Activated naive CD8-positive, alpha-beta T cell treated with anti-CD3 and anti-CD28 coated beads for 36 hours (primary cell): ENCODE measurements at places on chromosomes 7 and 10.

DNA sequence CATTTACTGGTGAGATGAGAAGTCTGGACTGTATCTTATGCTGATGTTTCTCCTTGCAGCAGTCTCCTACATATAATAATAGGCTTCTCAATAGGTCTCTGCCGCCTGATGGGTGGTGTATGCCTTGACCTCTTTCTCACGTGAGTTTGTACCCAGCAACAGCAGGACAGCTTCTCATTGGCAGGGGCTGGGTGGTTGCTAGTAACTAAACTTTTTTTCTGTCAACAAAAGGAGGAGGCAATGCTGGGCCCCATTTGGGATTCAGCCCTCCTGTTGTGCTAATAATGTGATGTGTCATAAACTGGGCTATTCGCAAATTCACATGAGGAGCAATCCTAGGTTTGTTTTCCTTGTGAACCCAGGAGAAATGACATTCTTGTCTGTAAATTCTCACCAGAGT, 533.6 kb downstream of the GATA3 start:
- no peaks in the 10 kb centered on the region for H3K36me3 ChIP-seq
- no peaks in the 10 kb centered on the region for H3K4me1 ChIP-seq
- peaks cover 46% of the 10 kb centered on the region for H3K27me3 ChIP-seq
- no peak overlapping the region for H3K4me3 ChIP-seq

GRCh38 chr10:89327803-89328441, at the start of gene IFIT3:
IFIT3 (plus strand) TSS chr10:89327997; CDS start chr10:89328074, 77 bp downstream.
- H3K27ac ChIP-seq: peak within 1 kb of the TSS; percentile 76
- peaks cover 34% of the 10 kb centered on the region for H3K4me1 ChIP-seq
- peaks cover 44% of the 10 kb centered on the region for H3K27me3 ChIP-seq
- peaks cover 4% of the 10 kb centered on the region for H3K36me3 ChIP-seq
- no peak for DNase-seq
- peak within 1 kb of the TSS; percentile 82 for H3K4me3 ChIP-seq

GRCh38 chr10:36254199-36254598, 612.1 kb upstream of the FZD8 start:
- H3K36me3 ChIP-seq: no peaks in the 10 kb centered on the region
- no peak for DNase-seq
- no peaks in the 10 kb centered on the region for H3K4me1 ChIP-seq
- no peak overlapping the region for H3K27ac ChIP-seq
- no peaks in the 10 kb centered on the region for H3K27me3 ChIP-seq

DNA sequence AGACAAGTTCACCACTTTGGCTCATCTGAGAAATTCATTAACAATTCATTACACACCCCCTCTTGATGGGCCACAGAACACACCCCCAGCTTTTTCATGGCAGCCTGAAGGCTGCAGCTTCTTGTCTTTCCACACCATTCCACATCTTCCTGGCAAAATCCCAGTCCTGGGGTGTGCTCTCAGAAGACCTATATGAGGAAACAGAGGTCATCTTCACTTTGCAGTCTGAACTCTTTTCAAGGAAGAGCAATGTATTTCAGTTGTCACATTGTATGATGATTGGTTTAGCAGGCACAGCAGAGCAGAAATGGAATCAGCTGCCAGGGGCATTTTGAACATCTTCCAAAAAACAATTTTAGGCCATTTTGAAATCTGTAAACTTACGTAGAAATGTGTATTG, 7.8 kb upstream of the LRRC27 start:
- H3K4me1 ChIP-seq: peaks cover 32% of the 10 kb centered on the region
- H3K36me3 ChIP-seq: peaks cover 43% of the 10 kb centered on the region
- DNase-seq: no peak
- H3K27ac ChIP-seq: no peak overlapping the region

GRCh38 chr10:47178537-47179290, 121.3 kb upstream of the GDF10 start:
- DNase-seq: no peak
- H3K4me3 ChIP-seq: no peak overlapping the region
- H3K27ac ChIP-seq: no peak overlapping the region

DNA sequence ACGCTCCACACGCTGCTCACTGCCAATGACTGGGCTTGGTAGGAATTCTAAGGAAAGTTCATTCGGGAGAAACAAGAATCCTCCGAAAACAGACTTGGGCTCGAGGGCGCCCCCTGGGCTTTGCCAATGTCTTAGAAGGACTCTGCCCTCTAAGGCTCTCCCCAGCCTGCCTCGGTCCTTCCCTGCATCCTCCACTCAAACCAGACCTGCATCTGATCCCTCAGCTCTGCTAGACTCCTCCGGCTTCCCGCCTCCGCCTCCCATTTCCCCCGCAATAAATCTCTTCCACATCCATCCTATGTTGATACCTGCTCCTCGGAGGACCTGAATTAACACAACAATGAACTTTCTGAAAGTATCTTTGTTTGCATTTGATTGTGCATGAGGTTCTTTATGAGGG, 177.6 kb downstream of the PLPP4 start:
- DNase-seq: no peak
- no peaks in the 10 kb centered on the region for H3K36me3 ChIP-seq
- no peak overlapping the region for H3K27ac ChIP-seq
- no peaks in the 10 kb centered on the region for H3K27me3 ChIP-seq
- H3K4me1 ChIP-seq: no peaks in the 10 kb centered on the region

DNA sequence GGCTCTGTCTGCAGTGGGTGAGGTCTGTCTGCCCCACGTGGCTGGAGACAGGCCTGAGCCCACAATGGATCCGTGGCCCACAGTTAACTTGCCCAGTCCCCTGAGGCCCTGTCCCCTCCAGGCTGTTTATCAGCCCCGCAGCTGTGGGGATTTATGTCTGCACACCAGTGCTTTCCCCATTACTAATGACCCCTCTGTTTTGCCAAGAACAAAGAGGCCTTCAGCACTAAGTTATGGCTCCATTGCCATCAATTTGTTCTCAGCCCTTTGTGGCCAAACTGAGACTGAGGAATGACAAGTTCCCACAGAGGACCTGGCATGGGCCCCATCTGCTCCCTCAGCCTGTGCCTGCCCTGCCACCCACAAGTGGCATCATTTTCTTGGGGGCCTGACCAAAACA, 138.2 kb downstream of the C10orf105 start:
- H3K4me1 ChIP-seq: no peaks in the 10 kb centered on the region
- H3K27ac ChIP-seq: no peak overlapping the region
- no peaks in the 10 kb centered on the region for H3K27me3 ChIP-seq
- no peak for DNase-seq
- H3K36me3 ChIP-seq: no peaks in the 10 kb centered on the region
- no peak overlapping the region for H3K4me3 ChIP-seq

DNA sequence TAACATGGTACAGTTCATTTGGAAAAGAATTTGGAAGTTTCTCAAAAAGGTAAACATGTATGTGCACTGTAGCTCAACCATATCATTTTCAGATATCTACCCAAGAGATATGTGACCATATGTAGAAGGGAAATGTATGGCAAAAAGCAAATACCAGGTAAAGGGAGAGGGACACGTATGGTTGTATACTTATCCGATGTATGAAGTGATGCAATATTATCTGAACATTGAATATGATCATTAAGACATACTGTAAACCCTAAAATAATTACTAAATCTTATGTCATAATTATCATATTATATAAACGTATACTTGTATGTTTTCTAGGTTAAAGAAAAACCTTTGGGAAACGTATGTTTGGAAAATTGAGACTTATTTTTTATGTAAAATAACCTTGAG, 367.5 kb upstream of the KCND2 start:
- no peaks in the 10 kb centered on the region for H3K4me1 ChIP-seq
- H3K36me3 ChIP-seq: no peaks in the 10 kb centered on the region
- DNase-seq: no peak
- H3K27me3 ChIP-seq: no peaks in the 10 kb centered on the region

DNA sequence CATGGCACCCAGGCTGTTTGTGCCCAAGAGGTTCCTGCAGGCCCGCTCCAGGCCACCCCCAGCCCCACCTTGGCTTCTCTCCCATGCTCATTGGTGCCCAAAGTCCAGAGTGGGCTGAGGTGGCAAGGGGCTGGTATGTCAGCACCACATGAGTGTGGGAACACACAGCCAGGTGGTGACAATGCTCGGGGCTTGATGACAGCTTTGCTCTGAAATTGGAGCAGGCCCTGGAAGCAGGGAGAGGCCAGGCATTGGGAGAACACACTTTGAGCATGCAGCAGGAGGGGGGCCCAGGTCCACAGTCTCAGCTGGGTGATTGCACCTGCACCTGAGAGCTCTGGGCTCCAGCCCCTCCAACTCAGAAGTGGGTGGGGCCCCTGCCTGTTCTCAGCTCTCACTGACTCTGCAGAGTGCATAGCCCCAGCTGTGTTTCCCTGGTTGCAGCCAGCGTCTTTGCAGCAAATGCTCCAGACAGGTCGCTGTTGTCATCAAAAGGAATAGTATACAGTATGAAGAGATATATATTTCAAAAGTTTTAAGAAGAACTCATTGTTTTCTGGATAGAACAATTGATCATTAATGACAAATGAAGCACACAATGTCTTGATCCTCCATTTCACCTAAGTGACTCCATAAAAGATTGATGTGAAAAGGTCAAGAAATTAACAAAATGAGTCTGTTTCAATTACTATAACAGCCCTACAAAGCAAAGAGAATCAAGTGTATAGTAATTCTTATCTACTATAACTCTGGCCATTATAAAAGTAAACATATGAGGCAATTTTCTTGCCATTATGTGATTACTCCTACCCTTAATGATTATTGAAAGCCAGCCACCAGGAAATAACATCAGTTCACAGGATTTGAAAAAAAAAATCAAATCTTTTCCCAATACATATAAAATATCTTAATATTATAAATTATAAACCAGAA, 848.1 kb downstream of the PCDH15 start:
- H3K4me1 ChIP-seq: no peaks in the 10 kb centered on the region
- no peak overlapping the region for H3K27ac ChIP-seq
- DNase-seq: no peak
- H3K4me3 ChIP-seq: no peak overlapping the region
- no peaks in the 10 kb centered on the region for H3K36me3 ChIP-seq

DNA sequence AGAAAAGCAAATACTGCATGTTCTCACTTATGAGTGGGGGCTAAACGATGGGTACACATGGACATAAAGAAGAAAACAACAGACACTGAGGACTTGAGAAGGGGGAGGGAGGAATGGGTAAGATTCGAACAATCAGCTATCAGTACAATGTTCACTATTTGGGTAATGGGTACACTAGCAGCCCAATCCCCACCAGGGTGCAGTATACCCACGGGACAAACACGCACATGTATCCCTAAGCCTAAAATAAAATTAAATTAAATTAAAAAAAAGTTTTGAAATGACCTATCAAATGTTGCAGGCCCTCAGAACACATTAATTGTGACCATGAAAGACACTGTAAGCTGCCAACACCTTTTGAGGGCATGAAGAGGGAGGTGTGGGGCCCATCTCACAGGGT, 316.0 kb downstream of the WDR37 start:
- H3K36me3 ChIP-seq: no peaks in the 10 kb centered on the region
- peaks cover 45% of the 10 kb centered on the region for H3K27me3 ChIP-seq
- no peak overlapping the region for H3K4me3 ChIP-seq
- DNase-seq: no peak
- H3K4me1 ChIP-seq: no peaks in the 10 kb centered on the region
- no peak overlapping the region for H3K27ac ChIP-seq

- no peaks in the 10 kb centered on the region for H3K27me3 ChIP-seq
- H3K36me3 ChIP-seq: peaks cover 7% of the 10 kb centered on the region
- peaks cover 70% of the 10 kb centered on the region for H3K4me1 ChIP-seq
- peak overlapping the region; percentile 3 for H3K27ac ChIP-seq
Observed at GRCh38 chr10:14653271-14654161, 121.2 kb downstream of the FAM107B start.

DNA sequence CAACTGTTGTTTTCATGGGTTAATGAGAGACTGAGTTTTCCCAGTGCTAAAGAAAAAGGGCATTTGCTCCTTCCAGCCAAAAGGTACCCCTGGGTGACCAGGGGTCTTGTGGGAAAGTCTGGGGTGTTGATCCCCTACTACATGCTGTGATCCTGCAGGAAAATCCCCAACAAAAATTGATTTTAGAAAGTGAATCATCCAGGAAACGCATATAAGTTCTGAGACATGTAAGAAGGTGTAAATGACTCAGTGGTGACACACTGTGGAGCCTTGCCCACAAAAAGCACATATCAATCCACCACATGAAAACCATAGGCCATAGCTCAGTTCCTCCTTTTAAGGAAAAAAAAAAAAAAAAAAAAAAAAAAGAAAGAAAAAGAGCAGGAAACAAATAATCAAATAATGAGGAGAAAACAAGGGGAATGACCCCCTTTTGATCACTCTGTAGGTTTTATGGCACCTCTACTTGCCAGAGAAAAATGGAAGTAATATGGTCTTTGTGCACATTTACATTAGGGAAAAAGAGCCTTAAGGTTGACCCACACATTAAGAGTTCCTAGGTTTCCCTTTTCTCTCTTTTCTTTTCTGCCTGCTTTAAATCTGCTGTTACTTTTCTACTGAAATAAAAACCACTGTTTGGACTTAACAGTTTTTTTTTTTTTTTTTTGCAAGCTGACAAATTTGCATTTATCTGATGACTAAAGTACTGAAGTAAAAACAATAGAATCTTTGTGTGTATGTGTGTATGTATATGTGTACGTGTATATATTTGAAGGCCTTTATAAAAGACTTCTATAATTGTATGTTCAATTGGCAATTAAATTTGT, 386.0 kb downstream of the KIF20B start:
- H3K27ac ChIP-seq: no peak overlapping the region
- peaks cover 11% of the 10 kb centered on the region for H3K4me1 ChIP-seq
- H3K36me3 ChIP-seq: no peaks in the 10 kb centered on the region
- H3K27me3 ChIP-seq: peaks cover 9% of the 10 kb centered on the region
- no peak overlapping the region for H3K4me3 ChIP-seq

- H3K27me3 ChIP-seq: peaks cover 58% of the 10 kb centered on the region
- H3K4me1 ChIP-seq: peaks cover 14% of the 10 kb centered on the region
- H3K36me3 ChIP-seq: no peaks in the 10 kb centered on the region
Observed at GRCh38 chr7:117873310-117874190, at the start of gene CTTNBP2. CTTNBP2 (minus strand) TSS chr7:117873441; CDS start chr7:117873415, 26 bp downstream.

DNA sequence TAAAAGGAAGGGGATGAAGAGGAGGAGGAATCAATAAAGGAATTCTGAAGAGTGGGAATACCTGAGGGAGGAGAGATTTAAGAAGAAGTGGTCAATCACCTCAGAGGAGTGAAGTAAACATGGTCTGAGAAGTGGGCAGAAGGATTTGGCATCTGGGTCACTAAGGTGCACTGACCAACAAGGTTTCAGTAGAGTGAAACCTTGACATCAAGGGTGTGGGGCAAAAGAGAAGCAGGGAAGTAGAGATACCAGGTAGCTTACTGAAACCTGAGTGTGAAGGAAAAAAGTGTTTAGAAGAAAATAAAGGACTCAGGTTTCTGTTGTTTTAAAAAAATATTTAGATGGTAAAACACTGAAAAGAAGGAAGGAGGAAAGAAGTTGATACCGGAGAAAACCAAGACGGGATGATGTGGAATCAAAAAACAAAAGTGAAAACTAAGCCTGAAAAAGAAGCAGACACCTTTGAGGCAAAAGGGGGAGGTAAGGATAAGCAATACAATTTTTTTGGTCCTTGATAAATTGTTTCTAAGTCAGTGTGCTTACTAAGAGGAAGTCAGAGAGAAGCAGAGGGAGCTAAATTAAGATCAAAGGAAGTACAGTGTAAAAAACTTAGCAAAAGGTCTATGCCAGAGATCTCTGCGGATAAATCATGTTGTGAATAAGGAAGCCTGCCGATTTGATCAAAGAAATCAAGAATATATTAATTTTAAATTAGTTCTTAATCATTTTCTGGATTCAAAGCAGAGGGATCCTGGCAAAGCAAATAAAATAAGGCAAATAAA, 137.2 kb upstream of the GPR22 start:
- peaks cover 14% of the 10 kb centered on the region for H3K4me1 ChIP-seq
- peak overlapping the region; percentile 61 for H3K4me3 ChIP-seq
- H3K27me3 ChIP-seq: no peaks in the 10 kb centered on the region
- H3K27ac ChIP-seq: peak overlapping the region; percentile 1

- no peaks in the 10 kb centered on the region for H3K36me3 ChIP-seq
- H3K4me1 ChIP-seq: peaks cover 6% of the 10 kb centered on the region
- no peak overlapping the region for H3K27ac ChIP-seq
- DNase-seq: no peak
- no peaks in the 10 kb centered on the region for H3K27me3 ChIP-seq
Observed at GRCh38 chr10:72757732-72758131, 65.8 kb downstream of the MCU start.
